Gastroesophageal sphincter (tissue), 4 donors: ENCODE measurements at places on chromosomes 7 and 10.

DNA sequence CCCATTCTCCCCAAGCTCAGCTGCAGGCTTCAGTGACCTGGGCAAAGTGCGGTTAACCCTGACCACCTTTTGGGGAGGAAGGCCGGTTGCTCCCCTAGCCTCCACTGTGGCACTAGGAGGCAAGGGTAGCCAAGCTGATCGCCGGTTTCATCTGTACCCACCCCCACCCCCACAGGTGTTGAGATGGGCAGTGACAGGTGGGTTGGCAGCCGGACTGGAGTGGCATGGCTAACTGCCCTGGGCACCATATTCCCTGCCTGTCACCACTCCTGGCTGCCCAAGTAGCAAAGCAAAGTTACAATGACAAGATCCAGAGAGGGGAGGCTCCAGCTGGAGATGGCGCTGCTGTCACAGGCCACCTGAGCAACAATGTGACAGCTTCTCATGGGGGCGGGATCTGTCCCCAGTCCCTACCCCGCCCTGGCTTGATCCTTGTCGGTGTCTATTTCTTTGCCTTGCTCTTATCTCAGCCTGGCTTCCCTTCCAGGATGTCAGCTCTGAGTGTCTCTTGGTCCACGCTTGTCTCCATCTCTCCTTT lies 27.0 kb upstream of the BMS1 start:
- no peak for ATAC-seq

GRCh38 chr10:98563811-98564210 lies 117.1 kb upstream of the HPS1 start:
- no peak for ATAC-seq

DNA sequence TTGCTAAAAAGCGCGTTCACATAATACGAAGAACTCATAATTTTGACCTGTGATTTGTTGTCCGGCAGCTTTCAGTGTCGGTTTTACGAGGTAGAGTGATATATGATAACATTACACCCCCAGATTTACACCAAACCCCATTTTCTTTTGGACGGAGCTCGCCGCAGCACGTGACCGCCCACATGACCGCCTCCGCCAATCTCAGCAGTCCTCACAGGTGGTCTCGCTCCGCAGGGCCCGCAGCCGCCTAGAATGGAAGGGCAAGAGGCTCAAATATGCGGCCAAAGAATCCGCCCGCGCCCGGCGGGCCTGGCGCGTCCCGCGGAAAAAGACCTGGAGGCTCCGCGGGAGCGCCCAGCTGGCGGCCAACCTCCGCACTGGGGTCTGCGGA lies at the start of gene HOXA7:
Gene HOXA7 (minus strand): TSS at position 168 of the 391 bp plus-strand sequence. CDS start 130 bp downstream, at position 38.
- peak; percentile 29 for ATAC-seq

DNA sequence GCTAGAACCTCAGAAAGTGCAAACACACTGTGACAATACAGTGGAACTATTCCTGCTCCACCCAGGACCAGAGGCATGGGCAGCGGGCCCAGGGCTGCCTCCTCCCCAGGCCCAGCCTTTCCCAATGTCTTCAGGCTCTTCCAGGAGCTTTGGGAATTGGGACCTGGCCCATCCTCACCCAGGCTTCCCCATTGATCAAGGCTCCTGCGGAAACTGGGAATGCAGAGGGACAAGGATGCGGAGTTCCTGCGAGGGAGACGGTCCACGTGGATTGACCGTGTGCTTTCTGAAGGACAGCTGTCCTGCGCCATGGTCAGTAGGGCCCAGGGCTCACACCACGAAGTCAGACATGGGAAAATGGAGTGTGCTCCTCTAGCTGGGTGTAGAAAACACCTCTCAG lies 56.6 kb downstream of the CSGALNACT2 start:
- ATAC-seq = no peak

DNA sequence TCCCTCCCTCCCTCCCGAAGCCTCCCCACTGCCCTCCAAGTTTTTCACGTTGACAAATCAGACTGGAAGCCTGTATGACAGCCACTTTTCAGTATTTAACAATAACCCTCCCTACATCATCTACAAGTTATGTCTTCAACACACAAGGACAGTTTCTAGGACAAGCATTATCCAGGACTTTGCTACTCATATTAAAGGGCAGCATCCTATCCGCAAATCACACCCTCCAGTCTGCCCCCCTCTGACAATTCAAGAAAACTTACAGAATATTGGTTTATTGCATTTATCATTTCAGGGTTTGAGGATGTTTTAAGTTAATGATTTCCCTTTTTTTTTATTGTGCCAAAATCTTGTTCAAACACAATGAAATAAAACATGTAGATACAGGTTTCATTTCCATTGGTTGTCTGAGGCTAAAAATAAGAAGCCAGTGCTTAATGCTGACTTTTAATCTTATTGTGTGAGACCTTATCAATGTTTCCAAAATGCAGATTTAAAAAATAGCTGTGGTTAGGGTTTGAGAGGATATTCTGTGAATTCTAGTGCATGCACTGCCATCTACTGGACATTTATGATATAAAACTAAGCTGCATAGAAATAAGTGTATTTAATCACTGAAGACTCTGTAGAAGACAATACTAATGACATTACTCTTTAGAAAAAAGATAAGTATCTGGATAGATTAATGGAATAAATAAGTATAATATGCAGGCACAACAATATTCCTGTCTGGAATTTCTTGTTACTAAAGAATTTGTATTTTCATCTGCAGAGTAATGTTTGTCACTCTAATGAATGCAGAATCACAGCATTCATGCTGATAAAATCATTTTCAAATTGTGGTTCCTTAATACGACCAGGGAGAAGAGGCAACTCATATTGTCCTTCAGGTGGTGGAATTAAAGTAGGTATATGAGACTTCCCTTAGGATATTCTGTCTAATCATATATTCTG lies 64.1 kb downstream of the CAV1 start:
- ATAC-seq = no peak

GRCh38 chr10:126476246-126476645 lies 88.0 kb upstream of the ADAM12 start:
- no peak for ATAC-seq

DNA sequence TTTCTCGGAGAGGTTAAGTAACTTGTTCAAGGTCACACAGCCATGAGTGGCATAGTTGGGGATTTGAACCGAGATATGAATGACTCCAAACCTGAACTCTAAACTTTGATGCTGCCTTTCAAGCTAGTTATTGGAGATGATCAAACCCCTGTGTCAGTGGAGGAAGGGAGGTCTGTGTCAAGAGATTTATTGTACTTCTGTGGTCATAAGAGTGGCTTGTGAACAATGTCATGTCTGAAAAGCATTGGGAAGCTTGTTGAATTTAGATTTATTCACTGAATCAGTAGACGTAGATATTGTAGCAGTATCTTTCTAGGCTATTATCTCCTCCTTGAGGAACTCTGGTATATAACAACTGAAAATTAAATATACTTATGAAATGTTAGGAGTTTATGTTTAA lies 27.3 kb downstream of the SNX10 start:
- ATAC-seq = no peak

DNA sequence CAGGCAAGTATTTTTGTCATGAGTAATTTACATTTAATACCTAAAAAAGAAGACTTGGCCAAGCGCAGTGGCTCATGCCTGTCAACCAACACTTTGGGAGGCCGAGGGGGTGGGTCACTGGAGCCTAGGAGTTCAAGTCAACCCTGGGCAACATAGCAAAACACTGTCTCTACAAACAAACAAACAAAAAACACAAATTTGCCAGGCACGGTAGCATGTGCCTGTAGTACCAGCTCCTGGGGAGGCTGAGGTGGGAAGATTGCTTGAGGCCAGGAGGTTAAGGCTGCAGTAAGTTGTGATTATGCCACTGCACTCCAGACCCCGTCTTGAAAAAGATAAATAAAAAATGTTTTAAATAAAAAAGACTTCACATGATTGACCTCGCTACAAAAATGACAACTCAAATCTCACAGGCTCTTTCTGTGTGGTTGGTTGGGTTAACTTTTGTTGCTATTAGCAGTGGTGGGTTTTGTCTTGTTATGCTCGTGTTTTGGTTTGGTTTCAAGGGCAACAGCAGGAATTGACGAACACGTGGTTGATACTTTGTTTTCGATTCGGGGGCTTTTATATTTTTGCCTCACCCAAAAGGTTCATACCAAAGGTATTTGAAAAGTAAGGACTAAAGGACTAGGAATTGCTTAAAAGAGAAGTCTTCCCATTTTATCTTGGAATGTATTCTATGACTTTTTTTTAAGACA lies 227.2 kb upstream of the MKLN1 start:
- no peak for ATAC-seq

DNA sequence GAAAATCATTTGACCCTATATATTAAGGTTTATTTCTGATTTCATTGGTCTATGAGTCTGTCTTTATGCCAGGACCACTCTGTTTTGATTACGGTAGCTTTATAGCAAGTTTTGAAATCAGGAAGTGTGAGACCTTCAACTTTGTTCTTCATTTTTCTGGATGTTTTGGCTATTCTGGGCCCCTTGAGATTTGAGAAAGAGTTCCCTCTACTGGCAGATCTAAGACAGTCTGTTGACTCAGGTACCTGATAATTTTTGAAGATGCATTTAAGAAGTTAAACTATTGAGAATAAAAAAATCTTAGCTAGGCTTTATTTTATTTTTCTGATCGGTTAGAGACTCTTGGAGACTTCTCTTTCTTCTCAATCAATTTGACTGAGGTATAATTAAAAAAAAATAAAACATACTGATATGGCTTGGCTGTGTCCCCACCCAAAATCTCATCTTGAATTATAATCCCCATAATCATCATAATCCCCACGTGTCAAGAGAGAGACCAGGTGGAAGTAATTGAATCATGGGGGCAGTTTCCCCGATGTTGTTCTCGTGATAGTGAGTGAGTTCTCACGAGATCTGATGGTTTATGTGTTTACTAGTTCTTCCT lies 209.2 kb downstream of the SNX10 start:
- no peak for ATAC-seq

DNA sequence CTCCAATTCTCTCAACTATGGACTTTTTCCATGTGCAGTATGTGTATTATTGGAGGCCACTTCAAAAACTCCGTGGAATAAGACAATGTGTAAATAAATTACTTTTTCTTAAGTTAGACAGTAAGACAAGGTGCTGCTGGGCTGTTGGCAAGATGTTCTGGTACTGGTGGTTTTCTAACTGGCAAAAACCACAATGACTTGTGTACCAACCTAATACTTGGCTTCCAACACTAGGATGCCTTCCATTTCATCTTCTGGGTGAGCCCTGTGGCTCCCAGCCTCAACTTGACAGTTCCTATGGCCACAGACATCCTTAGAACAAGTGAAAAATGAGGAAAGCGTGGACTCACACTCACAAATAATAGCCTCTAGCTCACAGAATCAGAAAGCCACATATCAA lies 77.0 kb downstream of the OSBPL3 start:
- ATAC-seq = no peak

DNA sequence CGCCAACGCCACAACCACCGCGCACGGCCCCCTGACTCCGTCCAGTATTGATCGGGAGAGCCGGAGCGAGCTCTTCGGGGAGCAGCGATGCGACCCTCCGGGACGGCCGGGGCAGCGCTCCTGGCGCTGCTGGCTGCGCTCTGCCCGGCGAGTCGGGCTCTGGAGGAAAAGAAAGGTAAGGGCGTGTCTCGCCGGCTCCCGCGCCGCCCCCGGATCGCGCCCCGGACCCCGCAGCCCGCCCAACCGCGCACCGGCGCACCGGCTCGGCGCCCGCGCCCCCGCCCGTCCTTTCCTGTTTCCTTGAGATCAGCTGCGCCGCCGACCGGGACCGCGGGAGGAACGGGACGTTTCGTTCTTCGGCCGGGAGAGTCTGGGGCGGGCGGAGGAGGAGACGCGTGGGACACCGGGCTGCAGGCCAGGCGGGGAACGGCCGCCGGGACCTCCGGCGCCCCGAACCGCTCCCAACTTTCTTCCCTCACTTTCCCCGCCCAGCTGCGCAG lies 424 bp downstream of the EGFR start:
- peak; percentile 60 for ATAC-seq

DNA sequence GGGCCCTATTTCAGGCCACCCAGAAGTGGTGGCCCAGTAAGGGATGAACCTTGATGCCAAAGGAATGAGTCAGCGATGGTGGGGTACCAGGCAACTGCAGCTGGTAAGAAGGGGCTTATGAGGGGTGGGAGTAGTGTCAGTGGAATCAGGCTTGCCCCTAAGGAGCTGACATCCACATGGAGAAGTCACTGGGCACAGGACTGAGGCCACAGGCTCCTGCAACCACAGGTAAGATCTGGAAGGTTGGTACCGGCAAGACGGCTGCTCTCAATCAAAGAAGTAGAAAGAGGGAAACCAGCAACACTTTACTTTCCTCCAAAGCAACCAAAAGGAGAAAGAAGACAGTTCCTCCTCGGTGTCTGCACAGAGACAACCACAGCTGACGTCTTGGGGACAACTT lies 2.5 kb downstream of the GCK start:
- ATAC-seq = no peak

DNA sequence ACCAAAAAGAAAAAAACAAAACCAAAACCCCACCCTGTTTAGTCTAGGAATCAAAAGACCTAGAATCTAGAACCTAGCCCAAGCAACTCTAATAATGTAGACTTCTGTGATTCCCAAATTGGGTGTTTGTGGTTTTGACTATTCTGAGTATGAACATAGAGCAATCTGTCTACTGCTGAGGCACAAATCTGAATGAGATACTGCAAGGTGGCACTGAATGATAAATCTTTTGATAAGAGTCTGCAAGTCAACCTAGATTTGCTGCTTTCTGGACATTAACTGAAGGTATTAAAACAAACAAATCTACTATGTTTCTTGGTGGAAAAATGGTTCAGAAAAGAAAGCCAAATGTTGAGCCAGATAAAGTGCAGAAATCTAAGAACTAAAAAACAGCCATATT lies 50.6 kb downstream of the IRF5 start:
- ATAC-seq = no peak

- ATAC-seq = no peak
Measured at GRCh38 chr10:62062752-62063512, 161.4 kb downstream of the ARID5B start.
